ENCODE measurements at places on chromosomes 5 and 9.

- peak; percentile 25 for DNase-seq
Measured at GRCh38 chr5:84564321-84565075, 179.8 kb upstream of the EDIL3 start.

GRCh38 chr9:21543187-21543586, 61.1 kb upstream of the IFNE start:
- DNase-seq = no peak

GRCh38 chr9:89225587-89225986, 47.0 kb upstream of the SHC3 start:
- DNase-seq = no peak

GRCh38 chr5:98772415-98773213, 849 bp upstream of the RGMB start:
- DNase-seq = no peak

- no peak for DNase-seq
Measured at GRCh38 chr5:83285661-83286398, 185.7 kb upstream of the VCAN start.

DNA sequence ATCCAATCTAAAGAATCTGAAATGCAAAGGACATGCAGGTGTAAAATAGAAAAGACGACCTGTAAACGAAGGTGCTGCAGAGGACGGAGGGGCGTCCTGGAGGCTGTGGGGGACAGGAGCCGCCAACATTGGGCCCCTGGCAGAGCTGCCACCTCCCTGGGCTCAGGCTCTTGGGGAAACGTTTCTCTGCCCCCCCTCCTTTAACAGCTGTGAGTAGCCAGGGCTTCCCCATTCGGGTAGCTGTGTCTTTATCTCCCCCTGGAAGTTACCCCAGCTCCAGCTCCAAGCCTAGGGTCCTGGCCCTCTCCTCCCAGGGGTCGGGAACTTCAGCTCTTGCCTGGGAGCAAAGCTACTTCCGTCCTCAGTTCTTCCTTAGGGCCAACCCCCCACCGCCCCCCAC, 51.5 kb downstream of the PSD2 start:
- DNase-seq = no peak

DNA sequence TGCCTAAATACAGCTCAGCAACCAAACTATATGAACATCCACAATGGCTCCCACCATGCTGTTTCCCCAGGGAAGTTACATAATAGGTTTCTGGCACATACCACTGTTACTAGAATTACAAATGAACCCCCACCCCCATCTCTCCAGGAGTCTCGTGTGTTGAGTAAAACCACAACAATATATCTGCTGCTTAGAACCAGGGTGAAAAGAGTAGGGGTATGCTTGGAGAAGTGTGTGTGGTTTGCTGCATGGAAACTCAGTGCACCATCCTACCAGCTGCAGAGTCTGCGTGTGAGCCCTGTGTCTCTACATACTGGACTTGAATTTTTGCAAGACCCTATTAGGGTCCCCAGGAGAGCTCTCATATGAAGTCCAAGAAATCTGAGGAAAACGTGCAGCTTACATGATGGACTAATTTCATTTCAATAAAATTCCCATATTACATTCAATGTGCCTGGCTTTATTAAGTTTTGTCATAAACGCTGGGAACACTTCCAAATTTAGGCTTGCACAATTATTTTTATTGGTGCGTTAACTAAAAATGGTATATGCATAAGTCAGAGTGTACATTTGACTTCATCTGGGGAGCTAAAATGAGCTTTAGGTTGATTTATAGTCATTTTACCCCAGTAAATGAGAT, 104.5 kb upstream of the NFIB start:
- DNase-seq = no peak

GRCh38 chr5:9340085-9340484, 205.8 kb downstream of the SEMA5A start:
- no peak for DNase-seq

DNA sequence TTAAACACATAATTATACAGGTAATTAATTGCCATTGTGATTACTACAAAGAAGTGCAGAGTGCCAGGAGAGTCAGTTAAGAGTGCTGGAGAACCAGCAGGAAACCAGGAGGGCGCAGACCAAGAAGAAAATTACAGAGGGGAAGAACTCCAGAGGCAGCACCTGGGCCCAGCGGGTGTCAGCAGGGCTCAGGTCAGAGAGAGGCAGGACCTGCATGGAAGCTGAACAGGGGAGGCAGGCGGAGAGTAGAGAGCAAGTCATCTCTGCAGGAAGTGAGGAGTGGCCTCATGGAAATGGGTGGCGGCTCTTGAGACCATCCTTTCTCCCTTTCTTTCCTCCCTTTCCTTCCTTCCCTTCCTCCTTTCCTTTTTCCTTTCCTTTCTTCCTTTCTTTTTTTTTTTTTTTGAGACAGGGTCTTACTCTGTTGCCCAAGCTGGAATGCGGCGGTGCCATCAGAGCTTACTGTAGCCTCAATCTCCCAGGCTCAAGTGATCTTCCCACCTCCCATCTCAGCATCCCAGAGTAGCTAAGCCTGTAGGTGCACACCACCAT, 4.0 kb upstream of the ZBTB34 start:
- no peak for DNase-seq

All from HS-5 (cell line).